ENCODE measurements at places on chromosomes 2 and 18.

DNA sequence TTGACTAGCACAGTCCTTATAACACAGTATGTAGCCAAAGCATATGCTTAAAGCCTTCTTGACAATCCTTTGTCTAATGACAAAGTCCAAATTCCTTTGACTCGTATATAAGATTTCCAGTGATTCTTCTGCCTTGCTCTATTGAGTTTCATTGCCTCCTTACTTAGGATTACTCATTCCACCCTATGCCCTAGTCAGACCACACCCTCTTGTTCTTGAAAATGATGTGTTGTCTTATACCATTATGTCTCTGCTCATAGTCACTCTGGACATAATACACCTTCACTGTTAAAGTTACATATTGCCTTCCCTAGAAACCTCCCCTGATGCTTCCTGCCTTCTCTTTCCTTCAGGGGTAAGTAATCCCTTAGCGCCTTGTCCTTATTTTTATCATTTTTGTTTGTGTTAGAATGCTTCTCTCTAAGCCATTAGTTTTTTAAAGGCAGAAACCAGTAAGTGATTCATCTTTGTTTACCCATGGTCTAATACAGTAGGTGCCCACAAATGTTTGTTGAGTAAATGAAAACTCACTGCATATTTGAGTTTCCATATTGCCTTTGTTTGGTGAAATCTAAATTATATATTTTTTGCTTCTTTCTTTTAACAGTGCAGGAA is 19.3 kb downstream of the GPD2 start:
- no peaks in the 10 kb centered on the region for H3K27me3 ChIP-seq
- H3K4me1 ChIP-seq: peaks cover 27% of the 10 kb centered on the region
- H3K27ac ChIP-seq: no peak overlapping the region
- DNase-seq: no peak
- H3K36me3 ChIP-seq: peaks cover 5% of the 10 kb centered on the region

- peaks cover 10% of the 10 kb centered on the region for H3K27me3 ChIP-seq
- no peak overlapping the region for H3K27ac ChIP-seq
These were observed 170.1 kb downstream of the FHOD3 start for GRCh38 chr18:36467614-36468013.

DNA sequence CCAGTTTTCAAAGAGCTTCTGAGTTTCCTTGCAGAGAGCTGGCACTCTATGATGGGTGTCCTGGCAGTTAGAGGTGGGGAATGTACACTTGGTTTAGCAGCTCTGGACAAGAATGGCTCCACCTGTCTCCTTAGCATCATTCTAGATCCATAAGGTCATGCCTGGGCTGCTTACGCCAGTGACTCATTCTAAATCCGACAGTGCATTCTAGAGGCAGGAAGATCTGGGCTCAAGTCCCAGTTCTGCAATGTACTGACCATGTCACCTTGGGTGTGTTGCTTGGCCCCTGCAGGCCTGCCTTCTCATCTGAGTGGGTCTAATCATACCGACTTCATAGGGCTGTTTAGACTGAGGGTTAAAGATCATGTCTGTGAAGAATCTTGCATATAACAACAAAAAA is 46.5 kb downstream of the PTGR3 start:
- DNase-seq: no peak
- no peak overlapping the region for H3K27ac ChIP-seq
- H3K36me3 ChIP-seq: no peaks in the 10 kb centered on the region
- H3K4me3 ChIP-seq: no peak overlapping the region
- no peaks in the 10 kb centered on the region for H3K27me3 ChIP-seq

DNA sequence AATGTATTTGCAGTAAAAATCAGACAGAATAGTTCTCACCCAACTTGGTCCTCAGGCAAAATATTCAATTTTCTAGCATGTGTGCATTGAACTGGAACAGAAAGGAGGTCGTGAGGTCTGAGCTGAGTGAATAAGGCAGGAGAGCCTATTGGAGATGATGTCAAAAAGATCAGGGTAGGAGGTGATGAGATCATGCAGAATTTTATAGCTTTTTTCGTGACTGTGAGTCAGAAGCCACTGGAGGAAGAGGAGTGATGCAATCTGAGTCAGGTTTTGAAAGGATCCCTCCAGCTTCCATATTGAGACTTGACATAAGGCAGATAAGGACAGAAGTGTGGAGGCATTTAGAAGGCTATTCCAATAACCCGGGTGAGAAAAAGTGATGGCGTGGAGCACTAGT is 299.5 kb upstream of the SOX11 start:
- H3K36me3 ChIP-seq: no peaks in the 10 kb centered on the region
- no peak for DNase-seq
- no peaks in the 10 kb centered on the region for H3K27me3 ChIP-seq
- no peak overlapping the region for H3K27ac ChIP-seq
- H3K4me3 ChIP-seq: no peak overlapping the region

- no peak for DNase-seq
- H3K27me3 ChIP-seq: no peaks in the 10 kb centered on the region
- peaks cover 4% of the 10 kb centered on the region for H3K36me3 ChIP-seq
- H3K27ac ChIP-seq: peak overlapping the region; percentile 19
- no peaks in the 10 kb centered on the region for H3K4me1 ChIP-seq
These were observed 32.9 kb downstream of the ZC3H15 start for GRCh38 chr2:186518945-186519344.

DNA sequence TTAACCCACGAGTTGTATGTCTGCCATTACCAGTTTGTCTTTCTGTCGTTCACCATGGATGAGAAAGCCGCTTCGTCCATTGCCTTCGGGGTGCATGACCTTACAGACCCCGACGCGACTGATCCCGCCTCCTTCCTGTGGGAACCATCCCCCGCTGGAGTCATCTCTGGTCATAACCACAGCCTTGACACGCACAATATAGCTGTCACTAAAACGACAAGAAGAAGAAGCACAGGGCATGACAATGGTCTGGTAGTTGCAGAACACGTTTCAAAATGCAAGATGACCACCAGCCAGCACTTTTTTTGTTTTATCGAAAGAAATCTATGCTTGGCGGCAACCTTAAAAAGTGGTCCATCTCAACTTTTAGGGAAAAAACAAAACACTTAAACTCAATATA is 87.7 kb downstream of the SPRED2 start:
- no peak for DNase-seq
- H3K36me3 ChIP-seq: peaks cover 3% of the 10 kb centered on the region
- H3K4me3 ChIP-seq: no peak overlapping the region
- H3K27ac ChIP-seq: no peak overlapping the region
- no peaks in the 10 kb centered on the region for H3K4me1 ChIP-seq

Data from activated T-cell treated with anti-CD3 and anti-CD28 coated beads, Interleukin-2, amount 50 U/mL, for 72 hours (primary cell).